ENCODE measurements at places on chromosomes 1 and 21.

GRCh38 chr1:219795363-219795917 is 132.9 kb downstream of the SLC30A10 start:
- no peak for DNase-seq

GRCh38 chr1:183543619-183544204 is 46.5 kb downstream of the NCF2 start:
- peak; percentile 76 for DNase-seq

DNA sequence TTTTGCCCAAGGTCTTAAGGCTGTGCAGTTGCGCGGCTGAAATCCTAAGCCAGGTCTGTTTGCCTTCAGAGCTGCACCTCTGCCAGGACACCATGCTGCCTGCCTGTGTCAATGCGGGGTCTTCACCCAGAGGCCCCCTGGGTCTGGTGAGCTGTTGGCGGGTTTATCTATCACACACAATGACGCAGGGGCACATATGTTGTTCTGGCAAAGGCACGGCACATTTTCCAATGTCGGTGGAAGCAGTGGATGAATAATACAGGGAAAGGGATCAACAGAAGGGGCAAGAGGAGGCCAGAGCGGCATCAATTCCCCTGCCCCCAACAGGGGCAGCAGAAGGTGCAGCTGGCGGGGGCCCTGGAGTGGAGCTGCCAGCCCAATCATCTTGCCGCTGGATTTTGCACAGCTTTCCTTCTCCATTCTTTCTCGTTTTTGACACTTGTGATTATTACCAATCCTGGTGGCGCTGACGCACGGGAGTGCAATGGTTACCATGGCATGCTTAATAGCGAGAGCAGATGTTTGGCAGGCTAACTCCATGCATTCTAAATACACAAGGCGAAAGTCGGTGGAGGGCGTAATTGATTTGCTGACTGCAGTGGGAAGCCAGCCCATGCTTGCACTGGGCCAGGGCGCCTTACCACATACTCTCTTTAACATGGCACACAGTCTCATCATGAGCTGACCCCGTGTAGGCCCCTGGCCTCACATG is 45.8 kb upstream of the CYP2J2 start:
- DNase-seq: peak; percentile 67

DNA sequence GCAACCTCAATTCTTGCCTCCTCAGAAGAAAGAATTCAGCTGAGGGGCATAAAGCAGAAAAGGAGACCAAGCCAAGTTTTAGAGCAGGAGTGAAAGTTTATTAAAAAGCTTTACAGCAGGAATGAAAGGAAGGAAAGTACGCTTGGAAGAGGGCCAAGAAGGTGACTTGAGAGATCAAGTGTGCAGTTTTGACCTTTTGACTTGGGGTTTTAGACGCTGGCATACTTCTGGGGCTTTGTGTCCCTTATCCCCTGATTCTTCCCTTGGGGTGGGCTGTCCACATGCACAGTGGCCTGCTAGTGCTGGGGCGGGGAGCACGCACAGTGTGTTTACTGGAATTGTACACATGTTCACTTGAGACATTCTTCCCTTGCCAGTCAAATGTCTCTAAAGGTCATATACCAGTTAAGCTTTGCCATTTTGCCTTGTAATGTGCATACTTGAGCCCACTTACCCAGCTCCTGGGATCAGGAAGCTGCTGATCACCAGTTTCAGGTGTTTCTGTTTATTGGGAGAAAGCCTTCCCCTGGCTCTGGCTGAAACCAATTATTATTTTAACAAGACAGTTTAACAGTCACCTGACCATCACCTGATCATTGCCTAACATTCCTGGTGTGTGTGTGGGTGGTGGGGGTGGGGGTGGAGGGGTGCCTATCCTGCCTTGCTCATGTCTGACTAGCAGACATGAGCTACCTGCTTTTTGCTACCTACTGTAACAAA is 36.2 kb downstream of the UTP25 start:
- no peak for DNase-seq

- DNase-seq: no peak
These were observed 3.2 kb upstream of the QSOX1 start for GRCh38 chr1:180151508-180151907.

Measured in Ammon's horn (tissue), 1 donor.